Activated CD8-positive, alpha-beta memory T cell treated with anti-CD3 and anti-CD28 coated beads, Interleukin-2, amount 50 U/mL, for 48 hours (primary cell): ENCODE measurements at places on chromosomes 4 and X.

DNA sequence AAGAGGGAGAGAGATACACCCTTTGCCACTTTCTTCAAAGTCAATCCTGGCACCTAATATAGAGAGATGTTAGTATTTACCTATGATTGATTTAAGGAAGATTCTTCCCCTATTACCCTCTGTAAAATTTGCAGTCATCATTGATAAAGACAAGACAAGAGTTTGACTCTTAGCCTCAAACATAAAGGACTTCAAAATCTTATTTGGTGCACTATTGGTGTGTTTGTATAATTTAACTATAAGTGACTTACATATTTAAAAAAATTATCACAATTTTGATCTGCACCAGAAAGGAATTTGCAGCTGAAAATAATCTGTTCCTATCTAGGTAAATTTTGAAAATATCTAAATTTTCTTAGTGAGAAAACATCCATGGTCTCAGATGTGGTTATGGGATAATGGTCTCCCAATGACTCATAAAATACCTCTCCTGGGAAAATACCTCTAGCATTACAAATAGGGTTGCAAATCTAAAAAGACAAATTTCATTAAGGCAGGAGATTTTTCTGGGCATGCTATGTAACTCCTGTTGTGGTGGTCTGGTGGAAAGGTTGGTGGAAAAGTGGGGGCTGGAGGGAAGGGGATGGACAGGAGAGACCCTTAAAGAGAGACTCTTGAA, 173.6 kb upstream of the MED14 start:
- no peak for DNase-seq

DNA sequence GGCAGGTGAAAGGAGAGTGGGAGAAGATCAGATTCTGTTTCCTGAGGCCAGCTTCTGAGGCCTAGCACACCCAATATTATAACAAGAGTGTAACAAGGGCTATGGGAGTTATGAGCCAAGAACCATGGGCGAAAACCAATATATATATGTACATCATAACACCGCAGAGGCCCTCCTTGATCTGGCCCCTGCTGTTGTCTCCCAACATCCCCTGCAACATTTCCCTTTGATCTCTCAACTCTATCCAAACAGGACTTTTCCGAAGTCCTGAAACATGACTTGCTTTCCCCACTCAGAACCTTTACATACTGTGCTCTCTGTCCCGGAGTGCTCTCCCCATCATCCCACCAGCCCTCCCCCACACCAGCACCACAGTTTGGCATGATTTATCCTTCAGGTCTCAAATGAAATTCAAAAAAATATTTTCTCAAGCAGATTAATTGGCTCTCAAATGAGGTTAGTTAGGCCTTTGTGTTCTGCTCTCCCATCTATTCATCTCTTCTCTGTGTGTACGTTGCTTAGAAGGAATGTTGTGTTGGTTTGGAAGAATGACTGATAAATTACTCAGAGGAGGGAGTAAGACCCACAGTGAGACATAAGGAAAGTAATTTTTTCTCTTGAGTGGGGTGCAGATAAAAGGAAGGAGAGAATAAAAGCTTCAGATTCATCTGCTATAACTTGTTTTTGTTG, 58.1 kb upstream of the SMIM10 start:
- no peak for DNase-seq

DNA sequence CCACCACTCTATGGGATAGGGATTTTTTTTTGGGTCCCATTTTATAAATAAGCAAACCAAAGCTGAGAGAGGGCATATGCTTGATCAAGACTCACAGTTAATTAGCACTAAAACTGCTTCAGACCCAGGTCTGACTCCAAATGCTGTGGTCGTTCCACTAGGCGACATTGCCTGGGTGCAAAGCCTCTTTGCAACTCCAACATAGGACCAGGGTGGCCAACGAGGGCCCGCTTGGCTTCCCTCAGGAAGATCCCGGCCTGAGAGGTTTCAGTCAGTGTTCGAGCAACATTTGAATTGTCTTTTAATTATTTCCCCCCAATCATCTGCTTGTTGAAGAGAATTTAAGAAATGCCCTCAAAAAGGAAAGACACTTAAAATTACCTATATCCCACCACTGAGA, 11.2 kb downstream of the PJA1 start:
- DNase-seq = no peak

GRCh38 chrX:926991-927390, 285.5 kb downstream of the CRLF2 start:
- peak; percentile 26 for DNase-seq

- DNase-seq = no peak
Measured at GRCh38 chr4:79298027-79298426, 27.8 kb downstream of the NAA11 start.

DNA sequence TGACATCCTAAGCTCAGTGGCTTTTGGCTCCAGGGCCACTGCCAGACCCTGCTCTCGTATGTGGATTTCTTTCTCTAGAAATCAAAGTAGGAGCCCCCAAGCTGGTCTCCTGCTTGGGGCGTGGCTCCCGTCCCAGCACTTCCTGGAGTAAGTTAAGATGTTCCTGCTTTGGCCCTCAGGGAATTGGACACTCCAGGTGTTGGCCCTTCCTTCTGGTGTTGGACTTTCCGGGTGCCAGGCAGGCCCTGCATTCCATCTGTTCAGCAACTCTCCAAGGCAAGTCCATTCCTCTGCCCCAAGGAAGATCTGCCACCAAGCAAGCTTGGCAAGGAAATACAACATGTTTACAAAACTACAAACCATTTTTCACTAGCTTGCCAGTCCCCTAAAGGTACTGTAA, 22.1 kb upstream of the GPC4 start:
- DNase-seq = no peak

DNA sequence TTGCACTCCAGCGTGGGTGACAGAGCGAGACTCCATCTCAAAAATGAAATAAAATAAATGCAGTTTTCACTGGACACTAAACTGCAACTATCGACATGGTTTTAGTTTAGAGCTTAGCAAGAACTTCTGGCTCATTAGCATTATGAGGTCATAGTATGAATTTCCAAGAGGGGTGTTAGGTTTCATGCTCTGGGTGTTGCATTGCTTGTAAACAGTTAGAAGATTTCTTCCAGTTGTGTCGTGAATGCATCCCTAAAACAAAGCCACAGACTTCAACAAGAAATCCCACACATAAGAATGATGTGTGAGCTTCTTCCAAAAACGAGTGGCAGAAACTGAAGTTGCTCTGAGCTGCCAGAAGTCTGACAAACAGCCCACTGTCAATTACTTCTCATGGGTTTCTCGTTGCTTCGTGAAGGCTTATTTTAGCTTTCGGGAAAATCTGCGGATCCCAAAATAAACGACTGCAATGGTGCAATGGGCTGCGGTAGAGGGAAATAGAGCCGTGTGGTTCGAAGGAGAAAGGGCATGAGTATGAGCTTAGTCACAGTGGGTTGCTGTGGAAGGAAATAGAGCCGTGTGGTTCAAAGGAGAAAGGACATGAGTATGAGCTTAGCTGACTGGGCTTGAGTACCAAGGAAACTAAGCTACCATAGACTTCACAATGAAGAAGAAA, 354.9 kb downstream of the DHRSX start:
- DNase-seq = no peak

- DNase-seq = no peak
Measured at GRCh38 chr4:147599769-147600168, 17.4 kb upstream of the TMEM184C start.

DNA sequence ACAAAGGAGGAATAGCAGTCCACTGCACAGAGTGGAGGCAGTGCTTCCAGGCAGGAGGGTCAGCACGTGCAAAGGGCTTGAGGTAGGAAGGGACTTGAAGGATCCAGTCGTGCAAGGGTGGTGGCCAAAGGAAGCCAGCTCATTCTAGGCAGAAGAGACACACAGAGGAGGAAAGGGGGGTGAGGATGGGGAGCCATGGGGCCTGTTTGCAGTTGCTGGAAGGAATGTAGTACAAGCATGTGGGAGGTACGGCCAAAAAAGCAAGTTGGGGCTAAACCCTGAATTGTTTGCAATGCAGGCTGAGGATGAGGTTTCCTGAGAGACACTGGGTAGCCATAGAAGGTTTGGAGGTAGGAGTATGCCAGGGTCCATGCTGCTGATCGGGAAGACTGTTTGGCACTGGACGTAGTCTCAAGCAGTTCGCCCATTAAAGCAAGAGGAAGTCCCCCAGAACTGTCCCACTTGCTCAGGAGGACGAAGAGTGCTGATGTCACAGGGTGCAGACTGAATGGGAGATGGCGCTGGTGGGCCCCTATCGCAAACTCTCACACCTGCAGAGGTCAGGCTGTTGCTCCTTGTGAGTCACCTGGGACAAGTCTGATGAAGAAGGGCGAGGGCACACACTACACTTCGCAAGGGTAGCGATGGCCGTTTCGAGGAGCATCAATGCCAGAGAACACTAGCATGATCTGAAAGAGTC, 9.1 kb upstream of the MAN2B2 start:
- DNase-seq = no peak

DNA sequence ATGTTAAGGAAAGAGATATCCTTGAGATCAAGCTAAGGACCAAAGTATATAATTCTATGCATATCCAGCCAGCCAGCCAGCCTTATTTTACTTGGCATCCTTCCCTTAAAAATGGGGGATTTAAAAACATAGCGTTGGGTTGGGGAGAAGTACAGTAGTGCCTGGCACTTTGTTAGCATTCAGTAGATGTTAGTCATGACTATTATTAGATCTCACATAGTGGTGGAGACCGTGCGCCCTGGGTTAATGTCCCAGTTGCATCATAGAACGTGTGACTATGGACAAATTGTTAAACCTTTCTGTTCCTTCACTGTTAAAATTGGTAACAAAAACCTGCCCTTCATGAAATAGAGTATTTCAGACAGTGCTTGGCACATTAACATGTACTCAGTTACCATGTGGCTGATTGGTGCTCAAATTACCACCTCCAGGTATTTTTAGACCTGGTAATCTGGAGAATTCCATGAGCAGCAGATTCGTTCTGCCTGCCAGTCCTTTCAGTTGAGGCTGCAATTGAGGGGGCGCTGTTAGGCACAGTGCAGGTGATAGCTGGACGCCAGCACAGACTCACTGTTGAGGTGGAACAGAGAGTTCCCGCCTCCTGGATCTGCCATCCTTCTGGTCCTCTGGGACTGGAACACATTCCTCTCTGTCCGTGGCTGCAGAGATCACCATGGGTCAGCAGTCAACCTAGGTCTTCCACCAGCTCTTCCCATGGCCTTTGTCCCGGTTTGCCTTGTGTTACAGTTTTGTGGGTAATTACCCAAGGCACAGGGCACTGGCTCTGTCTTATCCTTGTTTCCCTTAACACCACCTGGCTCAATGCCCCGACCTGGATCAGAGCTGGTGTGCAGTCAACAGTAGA, 31.7 kb downstream of the RBBP7 start:
- DNase-seq = no peak

GRCh38 chrX:148601034-148601433, 100.6 kb downstream of the AFF2 start:
- DNase-seq = no peak

DNA sequence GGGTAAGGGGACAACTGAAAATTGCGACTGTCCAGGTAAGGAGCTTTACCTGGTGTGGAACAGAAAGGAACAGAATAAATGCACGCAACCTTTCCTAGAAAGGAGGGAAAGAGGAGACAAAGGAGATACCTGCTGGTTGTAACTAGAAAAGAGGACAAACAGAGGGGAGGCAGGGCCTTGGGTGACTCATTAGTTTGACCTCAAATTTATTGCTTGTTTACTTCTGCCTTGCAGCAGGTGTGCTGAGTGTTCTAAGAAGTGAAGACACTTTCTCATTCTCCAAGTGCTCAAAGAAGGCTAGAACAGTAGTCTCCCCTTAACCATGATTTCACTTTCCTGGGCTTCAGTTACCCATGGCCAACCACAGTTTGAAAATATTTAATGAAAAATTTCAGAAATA, 123.1 kb upstream of the BOD1L1 start:
- DNase-seq = no peak

DNA sequence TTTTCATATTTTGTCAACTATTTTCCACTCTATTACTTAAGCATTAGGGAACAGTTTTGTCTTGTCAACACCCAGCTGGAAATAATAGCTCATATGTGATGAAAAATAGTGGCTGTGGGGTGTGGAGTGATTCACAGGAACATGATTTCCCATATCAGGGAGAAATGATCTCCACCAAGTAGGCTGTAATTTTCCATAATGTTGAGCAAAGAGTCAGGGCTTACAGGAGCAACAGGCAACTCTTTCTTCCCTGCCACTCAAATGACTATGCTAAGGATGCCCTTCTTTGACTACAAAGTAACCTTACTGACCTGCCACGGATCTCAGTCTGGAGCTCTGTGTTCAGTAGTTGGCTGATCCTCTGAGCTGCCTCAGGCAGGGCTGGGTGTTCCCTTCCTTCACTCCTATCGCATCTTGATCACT, 90.0 kb upstream of the GATB start:
- DNase-seq = no peak

DNA sequence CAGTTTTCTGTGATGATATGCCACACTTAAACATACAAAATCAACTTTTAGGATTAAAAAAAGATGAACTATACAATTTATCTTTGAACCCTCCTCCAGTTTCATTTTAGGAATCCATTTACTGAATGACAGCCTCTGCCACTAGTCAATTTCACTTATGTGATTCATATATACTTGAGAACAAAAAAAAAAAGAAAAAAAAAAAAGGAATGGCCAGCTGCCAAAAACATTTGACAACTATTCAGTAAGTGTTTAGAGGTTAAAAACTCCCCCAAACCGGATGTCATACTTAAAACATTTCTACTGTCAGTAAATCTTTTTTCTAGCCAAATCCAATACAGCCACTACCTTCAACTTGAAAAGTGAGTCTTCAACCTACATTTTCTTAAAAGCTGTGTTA, 266.7 kb upstream of the MAGEB2 start:
- DNase-seq = no peak

DNA sequence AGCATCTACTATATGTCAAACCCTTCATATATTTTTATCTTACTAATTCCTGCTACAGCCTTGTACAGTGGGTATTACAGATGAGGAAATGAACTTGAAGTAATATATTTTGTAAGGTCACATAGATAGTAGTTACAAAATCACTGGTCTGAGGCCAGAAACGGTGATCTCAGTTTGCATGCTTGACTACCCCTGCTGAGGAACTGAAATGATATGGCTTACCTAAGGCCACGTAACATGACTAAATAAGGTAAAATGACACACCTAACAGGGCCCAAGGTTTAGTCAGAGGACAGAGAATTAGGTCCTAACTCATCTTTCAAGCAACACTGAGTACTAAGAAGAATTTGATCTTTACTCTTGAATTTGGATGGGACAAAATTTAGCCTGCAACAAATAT, 1.5 kb upstream of the COMMD8 start:
- DNase-seq = no peak

- DNase-seq = no peak
Measured at GRCh38 chr4:79882806-79883205, 190.2 kb downstream of the ANTXR2 start.

GRCh38 chr4:85860066-85860740, 385.3 kb downstream of the ARHGAP24 start:
- no peak for DNase-seq

DNA sequence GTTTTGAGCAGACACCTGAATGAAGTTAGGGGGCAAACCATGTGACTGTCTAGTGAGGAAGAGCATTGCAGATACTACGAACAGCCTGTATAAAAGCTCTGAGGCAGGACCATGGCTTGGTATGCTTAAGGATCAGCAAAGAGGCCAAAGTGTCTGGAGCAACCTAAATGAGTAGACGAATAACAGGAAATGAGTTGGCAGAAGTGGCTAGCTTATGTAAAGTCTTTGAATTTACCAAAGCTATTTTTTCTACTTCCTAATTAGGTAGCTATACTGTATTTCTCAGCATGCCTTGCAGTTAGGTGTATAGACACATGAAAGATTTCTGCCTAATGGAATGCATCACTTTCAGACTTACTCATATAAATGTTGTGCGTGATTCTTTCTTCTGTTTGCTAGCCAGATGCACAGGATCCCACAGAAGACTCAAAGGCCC, 9.3 kb upstream of the GPRIN3 start:
- no peak for DNase-seq
